ENCODE measurements at places on chromosomes 12 and 14.

DNA sequence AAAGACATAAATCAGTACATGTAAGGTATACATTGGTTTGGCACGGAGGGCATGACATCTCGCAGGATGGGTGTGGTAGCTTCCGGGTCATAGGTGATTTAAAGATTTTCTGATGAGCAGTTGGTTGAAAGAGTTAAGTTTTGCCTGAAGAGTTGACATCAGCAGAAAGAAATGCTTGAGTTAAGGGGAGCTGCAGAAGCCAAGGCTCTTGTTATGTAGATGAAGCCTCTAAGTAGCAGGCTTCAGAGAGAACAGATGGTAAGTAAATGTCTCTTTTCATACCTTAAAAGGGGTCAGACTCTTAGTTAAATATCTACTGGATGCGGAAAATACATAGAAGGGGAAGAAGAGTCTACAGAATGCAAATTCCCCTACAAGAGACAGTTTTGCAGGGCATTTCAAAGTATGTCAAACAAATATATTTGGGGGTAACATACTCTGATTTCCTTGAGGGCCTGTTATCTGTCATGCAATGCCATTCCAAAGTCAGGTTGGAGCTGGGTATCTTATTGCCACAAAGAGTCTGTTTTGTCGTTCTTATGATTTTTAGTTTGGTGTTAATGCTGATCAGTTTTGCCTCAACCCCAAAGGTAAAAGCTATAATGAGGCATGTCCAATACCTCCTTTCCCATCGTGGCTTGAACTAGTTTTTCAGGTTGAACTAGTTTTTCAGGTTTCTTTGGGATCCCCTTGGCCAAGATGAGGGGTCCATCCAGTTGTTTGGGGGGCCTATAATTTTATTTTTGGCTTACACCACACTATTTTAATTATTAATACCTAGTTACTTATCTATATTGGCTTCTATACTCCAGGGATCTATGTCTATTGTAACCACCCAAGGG, 67.0 kb downstream of the PTHLH start:
- no peak for DNase-seq

DNA sequence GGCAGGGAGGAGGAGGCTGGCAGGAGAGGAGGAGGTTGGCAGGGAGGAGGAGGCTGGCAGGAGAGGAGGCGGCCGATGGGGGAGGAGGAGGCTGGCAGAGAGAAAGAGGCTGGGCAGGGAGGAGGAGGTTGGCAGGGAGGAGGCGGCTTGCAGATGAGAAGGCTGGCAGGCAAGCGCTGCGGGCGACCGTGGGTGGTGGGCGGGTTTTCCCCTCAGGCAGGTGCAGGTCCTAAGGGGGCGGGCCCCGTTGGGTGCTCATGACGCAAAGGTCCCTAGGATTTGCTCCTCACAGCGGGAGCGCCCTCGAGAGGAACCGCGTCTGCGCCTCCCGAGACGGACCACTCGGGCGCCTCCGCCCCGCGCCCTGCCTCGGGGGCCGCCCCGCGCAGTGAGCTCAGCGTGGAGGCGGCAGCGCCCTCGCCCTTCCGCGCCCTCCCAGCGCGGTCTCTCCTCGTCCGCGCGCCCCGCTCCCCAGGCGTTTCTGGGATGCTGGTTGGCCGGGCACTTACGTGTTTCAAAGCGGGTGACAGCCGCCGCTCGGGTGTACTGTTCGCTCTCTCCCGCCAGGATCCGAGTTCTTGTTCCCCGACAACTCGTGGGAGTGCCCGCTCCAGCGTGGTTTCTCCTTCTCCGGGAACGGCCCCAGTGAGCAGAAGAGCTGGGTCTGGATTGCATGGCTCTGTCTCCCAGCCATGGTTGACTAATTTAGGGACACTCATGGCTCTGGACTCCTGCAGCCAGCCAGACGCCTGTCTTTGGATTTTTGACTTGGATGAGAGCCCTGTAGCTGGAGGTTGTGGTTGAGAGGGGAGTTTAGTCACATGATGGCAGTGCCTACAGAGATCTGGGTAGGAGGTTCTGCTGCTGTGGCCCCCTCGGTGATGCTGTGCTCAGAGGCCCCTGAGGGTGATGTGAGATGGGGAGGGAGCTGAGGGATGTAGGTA, 64.1 kb upstream of the PPP4R3A start:
- peak; percentile 72 for DNase-seq

DNA sequence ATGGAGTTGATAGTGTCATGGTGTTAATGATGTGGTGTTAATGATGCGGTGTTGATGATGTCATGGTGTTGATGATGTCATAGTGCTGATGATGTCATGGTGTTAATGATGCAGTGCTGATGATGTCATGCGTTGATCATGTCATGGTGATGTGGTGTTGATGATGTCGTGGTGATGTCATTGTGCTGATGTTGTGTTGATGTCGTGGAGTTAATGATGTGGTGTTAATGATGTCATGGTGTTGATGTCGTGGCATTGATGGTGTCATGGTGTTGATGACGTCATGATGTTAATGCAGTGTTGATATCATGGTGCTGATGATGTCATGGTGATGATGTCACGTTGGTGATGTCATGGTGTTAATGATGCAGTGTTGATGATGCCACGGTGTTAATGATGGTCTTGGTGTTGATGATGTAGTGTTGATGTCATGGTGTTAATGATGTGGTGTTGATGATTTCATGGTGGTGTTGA, 49.1 kb upstream of the RIMBP2 start:
- peak; percentile 1 for DNase-seq

DNA sequence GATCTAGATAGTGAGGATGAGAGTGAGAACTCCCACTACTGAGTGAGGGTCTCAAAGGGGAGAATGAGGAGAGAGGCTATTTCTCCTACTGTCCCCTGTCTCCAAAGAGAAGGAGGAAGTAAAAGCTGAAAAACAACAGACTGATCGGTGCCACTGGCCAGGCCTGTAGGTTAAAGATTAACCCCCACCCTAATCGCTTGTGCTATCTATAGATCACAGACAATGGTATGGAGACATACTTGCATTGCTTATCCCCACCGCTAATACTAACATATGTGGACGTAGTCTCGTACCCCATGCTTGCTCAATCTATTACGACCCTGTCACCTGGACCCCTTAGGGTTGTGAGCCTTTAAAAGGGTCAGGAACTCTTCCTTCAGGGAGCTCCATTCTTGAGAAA, 777.9 kb upstream of the TMEM132C start:
- DNase-seq: no peak

GRCh38 chr14:50362764-50363713, 33.6 kb downstream of the CDKL1 start:
- DNase-seq: no peak

GRCh38 chr12:58372298-58372697, 430.9 kb downstream of the ATP23 start:
- DNase-seq: no peak

DNA sequence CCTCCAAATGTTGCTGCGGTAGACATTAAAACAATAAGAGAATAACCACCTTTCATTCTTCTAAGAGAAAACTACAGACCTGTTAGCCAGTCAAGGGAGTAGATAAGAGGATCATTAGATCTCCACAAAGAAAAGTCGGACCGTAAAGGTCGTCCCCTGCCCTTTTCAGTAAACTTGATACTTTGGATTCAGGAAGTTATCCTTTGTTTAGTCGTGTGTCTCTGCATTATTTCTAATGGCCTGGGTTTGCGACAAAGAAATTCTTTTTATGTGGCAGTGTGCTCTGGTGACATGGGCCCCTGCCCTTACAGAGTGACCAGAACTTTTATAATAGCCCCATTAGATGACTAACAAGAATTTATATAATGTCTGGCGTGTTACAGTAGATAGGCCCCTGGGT, 44.6 kb upstream of the EVL start:
- DNase-seq: no peak

DNA sequence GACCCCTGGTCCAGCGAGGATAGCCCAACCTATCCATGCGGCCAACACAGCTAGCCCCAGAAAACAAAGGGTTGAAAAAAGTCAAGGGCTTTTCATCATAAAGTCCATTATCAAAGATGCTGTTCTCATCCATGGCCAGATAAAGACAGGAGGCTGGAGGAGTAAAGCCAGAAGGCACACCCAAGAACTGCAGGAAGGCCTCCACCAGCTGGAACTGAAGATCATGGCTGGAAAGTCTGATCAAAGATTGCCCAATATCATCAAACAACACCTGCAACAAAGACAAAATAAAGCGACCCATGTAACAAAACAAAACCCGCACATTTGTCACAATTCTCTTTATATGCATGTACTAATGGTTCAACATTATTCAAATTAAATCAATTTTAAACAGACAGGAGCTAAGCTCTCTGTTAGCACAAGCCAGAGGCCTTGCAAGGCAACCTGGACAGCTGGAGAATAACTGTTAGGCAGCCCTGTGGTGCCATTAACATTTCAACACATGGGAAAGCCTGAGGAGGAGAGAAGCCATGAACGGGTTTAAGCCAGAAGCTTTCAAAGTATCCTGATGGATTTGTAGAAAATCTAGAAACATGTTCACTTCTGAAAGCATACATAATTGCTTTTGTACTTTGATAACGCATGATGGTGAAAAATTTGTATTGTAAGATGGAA, 34.1 kb downstream of the PSMC1 start:
- DNase-seq: no peak

DNA sequence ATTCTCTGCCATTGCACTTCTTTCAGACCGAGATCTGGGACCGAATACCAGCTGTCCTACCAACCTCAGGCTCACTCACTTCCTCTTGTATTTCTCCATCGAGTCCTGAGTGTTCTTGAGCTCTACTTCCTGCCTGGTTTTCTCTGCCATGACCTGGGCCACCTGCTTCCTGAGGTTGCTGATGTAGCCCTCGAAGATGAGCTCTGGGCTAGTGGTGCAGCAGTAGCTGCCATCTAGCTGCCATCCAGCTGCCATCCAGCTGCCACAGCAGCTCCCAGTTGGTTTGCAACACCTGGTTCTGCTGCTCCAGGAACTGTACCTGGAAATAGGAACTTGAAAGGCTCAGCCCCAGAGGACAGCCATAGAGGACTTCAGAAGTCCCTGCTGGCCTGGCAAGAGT, 15.0 kb upstream of the KRT73 start:
- DNase-seq: no peak

DNA sequence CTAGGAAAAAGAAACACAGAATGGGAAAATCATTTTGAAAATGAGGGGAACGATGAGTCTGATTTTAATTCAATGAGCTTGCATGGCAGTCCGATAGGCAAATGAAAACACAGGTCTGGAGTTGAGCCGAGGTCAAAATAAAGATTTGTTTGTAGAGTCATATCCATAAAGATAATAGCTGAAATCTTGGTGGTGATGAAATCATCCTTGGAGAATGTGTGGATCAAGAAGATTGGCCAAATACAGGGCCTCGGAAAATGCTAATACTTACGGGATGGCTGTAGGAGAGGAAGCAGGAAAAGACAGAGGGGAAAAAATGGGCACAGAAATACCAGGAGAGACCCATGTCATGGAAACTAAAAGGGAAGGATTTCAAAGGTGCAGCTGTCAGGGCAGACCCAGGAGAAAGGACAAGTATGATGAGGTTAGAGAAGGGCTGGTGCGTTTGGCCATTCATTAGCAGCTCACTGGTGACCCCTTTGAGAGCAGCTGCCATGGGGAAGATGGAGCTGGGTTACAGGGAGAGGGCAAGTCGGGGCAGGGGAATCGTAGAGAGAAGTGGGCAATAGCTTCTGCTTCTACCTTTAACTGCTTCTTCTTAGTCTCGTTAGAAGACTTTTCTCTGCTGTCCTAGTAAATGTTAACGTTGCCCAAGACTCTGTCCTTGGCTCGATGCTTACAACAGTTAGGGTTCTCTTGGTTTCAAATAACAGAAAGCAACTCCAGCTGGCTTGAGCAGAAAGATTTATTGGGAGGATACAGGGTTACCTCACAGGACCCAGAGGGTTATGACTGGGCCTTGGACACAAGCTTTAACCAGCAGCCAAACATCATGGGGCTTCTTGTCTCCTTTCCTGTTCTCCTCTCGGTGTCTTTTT, 161.8 kb downstream of the EFCAB11 start:
- peak; percentile 40 for DNase-seq

DNA sequence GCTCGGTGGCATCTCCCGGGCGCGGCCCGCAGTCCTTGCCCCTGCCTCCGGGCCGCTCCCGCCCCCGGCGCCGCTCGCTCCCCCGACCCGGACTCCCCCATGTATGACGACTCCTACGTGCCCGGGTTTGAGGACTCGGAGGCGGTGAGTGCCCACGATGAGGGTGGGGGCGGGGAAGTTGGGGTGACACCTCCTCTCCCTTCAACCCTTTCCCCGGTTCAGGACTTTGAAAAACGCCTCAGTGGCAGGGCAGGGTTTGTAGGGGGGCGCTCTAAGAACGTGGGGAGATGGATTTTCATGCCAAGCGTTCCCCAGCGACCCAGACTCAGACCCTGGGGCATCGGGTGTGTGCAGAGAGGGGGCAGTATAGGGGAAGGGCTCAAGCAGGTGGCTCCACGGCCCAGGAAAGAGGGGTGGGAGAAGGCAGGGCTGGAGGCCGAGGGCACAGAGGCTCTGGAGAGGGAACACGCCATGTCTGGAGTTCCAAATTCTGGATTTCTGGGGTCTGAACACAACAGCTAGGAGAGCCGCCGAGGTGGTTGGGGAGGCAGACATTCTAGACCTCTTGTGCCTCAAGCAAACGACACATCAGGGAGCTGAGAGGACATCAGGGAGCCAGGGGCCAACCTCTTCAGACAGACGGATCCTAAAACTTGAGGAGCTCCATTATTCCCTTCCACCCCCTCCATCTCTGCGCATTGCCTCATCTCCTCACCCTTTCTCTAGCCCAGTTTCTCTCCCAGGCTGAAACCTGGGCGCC, 715 bp downstream of the CACNB3 start:
- DNase-seq: no peak

GRCh38 chr12:4540170-4540569, 1.5 kb downstream of the RAD51AP1 start:
- no peak for DNase-seq

DNA sequence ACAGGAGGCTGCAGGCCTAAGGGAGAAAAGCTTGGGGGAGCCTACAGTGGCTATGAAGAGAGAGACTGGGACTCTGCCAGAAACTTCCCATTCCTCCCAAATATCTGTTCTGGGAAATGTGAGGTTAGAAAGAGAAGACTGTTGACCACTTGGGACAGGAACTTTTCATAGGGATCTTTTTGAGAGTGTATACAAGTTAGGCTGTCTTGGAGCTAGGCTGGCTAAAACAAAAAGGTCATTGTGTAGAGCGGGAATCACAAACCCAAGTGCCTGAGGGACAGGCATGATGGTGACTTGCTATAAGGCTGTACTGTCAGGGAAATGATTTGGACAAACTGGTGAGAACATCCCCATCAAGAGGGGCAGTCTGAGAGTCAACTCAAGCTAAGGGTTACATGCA, 175.1 kb downstream of the GRIP1 start:
- DNase-seq: no peak

GRCh38 chr14:93462479-93462878, 31.7 kb downstream of the UNC79 start:
- DNase-seq: no peak

GRCh38 chr12:125852116-125852515, 786.9 kb downstream of the AACS start:
- no peak for DNase-seq

DNA sequence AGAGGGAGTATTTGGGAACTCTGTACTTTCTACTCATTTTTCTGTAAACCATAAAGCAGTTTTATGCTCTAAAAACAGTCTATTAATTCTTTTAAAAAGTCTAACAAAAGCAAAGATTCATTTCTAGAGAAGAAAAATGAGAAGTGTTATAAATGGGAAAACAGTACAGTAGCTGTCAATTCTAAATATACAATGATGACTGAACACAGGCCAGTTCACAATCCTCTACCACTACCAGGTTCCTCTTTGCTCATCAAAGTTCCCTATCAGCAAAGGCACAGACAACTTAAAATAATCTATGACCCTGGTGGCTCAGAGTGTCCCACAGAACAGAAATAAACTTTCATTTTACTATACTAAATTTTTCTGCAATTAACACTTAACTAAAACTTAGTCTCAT, 12.5 kb downstream of the NAA25 start:
- DNase-seq: no peak

Data from fibroblast of upper back skin (primary cell).